ENCODE measurements at places on chromosomes 7 and 10.

GRCh38 chr7:96481796-96482195 lies 159.9 kb upstream of the SLC25A13 start:
- DNase-seq = no peak

DNA sequence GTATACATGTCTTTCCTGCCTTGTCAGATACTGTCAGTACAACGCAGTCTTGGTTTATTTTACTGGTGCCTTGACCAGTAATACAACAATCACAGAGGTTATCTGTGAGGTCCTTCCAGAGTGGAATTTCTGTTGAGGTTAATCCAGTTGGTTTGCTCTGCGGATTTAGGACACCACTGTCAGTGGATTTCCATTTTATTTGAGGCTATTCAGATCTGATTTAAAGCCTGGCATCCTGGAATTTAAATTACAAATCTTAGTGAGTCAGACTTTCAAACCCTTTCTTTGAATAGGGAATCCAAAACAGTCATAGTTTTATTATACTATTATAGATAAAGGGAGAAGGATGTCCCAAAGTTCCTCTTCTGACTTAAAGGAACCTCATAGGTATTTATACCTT lies 40.5 kb downstream of the ANLN start:
- DNase-seq = no peak

- no peak for DNase-seq
Observed at GRCh38 chr7:81232084-81232799, 313.4 kb upstream of the SEMA3C start.

DNA sequence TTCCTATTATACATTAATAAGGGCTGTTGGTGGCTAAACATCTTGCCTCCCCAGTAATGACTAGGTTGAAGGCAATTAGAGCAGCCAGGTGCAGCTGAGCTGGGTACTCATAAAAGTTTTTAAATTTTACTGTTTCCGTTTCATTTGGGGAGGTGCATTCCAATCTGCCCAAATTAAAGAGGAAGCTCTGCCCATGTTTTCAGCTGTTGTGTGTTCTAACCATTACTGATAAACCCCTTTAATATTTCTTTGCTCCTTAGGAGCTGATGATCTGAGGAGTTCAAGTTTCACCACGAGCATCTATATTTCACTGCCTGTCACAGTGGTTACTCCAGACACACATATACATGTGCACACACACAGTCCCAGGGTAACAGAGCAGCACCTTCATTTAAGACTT lies 94.4 kb downstream of the JAZF1 start:
- DNase-seq = no peak
